ENCODE measurements at places on chromosomes 12 and 14.

GRCh38 chr14:53766106-53766505 lies 190.5 kb downstream of the BMP4 start:
- no peak for DNase-seq

GRCh38 chr12:106108185-106108835 lies 30.4 kb downstream of the NUAK1 start:
- no peak for DNase-seq

DNA sequence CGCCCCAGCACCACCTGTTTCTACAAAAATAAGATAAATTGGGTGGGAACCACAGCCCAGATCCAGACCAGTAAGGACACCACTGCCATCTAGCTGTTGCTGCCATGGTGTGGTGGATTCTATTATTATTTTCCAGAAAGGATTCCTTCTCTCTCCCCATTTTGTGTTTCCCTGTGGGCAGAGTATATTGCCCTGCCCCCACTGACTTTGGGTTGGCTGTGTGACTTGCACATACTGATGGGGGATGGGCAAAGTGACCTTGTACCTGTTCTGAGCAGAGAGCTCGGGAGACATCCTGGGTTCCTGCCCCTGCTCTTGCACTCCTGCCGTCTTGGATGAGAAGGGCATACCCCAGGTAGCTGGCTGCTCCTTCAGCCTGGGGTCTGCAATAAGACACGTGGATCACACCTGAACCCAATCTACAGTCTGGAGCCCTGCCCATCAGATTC lies 24.3 kb downstream of the MOAP1 start:
- DNase-seq, result no peak

GRCh38 chr12:50613463-50613862 lies 108.7 kb downstream of the DIP2B start:
- no peak for DNase-seq

- DNase-seq, result no peak
Measured at GRCh38 chr14:90458536-90458935, 61.7 kb downstream of the CALM1 start.

DNA sequence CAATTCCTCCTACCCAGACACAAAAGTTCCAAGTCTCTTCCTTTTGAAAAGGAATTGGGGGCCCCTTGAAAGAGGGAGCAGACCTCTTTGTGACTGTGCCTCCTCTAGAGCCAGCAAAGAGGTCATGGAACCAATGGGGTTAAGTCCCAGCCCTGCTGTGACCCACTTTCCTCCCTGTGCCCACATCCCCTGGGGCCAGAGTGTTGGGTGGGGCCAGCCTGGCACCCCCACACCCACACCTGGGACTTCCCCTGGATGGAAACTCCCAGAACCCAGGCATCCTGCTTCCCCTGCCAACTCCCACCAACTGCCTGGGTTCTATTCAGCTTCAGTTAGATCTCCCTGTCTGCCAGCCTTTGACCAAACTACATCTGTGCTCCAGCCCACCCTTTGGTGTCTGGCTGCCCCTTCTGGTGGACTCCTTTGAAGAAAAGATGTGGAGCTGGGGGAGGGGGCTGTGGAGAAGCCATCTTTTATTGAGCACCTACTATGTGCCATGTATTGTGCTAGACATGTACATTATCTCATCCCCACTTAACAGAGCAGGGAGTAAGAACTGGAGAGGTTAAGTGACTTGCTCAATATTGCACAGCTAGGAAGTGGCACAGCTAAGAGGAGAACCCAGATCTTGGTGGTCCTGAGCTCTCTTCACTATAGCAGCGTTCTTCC lies 4.6 kb upstream of the RARG start:
- DNase-seq, result no peak

- DNase-seq, result no peak
Measured at GRCh38 chr12:42759622-42760273, 170.2 kb upstream of the PRICKLE1 start.

DNA sequence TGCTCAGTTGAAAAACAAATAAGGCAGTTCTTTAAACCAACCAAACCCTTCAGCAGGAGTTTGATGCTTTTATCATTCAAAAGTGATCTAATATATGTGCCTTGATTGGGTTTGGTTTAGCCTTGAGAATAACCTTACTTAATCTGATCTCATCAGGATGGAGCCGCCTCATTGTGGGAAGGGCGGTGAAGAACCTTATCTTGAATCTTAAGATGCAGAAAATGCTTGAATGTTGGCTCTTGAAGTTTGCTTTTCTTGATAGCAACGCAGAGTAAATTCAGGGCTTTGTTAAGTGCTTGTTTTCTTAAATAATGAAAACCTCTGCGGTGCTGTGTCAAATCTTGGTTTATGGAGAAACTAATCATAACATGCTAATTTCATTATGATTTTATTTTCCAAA lies 138.2 kb downstream of the MON2 start:
- DNase-seq, result no peak

DNA sequence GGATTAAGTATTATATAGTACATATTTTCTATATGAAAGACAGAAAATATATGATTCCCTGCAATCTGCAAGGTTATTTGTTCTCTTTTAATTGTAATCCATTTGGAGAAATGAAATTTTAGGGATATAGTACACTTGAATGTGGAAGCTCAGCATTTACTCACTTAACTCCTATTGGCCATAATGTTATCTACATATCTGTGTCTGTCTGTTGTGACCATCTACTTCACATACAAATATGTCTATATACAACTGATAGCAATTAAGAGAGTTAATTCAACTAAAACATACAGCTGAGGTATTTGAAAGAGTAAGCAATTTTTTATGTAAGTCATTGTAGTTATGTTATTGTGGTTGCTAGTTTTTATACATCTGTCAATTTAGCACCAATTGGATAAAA lies 12.9 kb downstream of the FOXG1 start:
- DNase-seq, result no peak

- DNase-seq, result no peak
Measured at GRCh38 chr14:75690010-75690409, 29.0 kb downstream of the TTLL5 start.

- no peak for DNase-seq
Measured at GRCh38 chr12:10388624-10389413, 1.0 kb downstream of the KLRK1 start.

GRCh38 chr12:75822416-75822815 lies 209.2 kb downstream of the PHLDA1 start:
- no peak for DNase-seq

DNA sequence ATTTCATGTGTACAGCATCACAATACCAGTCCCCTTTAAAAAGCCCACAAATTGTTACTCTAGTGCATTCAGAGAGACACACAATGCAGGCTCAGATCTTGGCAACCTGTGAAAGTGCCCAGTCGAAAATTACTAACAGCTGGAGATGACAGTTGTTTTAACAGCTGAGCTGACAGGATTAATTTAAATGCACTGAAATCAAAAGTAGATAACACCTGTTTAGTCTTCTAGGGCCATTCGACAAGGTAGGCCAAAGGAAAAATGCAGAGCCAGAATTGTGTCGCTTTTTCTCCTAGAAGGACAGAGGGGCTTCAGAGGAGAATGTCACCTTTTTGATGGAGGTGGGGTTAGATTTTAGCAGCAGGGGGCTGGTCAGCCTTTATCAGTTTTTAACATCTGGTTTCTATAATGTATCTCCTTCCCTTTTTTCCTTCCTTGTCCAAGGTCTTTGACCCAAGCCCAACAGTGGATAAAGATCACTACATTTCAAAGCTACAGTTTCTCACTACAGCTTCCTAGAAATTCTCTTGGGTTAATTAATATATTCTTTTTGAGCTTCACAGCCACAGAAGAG lies 139.1 kb downstream of the SOX5 start:
- DNase-seq, result no peak

GRCh38 chr12:121038861-121039668 lies at the start of gene OASL:
OASL (minus strand) TSS chr12:121039246; CDS start chr12:121038971, 275 bp downstream.
- DNase-seq, result no peak

DNA sequence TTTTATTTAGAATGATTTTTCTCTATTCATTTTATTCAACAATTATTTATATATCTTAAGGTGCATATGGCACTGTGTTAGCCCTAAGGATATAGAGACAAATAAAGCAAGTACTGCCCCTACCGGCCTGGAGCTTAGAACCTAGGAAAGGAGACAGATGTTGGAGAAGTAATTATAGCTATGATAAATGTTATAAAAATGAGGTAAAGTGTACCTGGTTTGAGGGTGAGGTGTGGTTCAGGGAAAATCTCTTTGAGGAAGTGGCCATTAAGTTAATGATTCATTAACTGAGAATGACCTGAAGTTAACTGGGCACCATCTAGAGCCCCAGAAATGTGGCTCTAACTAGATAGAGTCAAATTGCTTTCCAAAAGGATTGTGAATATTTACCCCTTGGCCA lies 31.9 kb downstream of the CDKL1 start:
- no peak for DNase-seq

DNA sequence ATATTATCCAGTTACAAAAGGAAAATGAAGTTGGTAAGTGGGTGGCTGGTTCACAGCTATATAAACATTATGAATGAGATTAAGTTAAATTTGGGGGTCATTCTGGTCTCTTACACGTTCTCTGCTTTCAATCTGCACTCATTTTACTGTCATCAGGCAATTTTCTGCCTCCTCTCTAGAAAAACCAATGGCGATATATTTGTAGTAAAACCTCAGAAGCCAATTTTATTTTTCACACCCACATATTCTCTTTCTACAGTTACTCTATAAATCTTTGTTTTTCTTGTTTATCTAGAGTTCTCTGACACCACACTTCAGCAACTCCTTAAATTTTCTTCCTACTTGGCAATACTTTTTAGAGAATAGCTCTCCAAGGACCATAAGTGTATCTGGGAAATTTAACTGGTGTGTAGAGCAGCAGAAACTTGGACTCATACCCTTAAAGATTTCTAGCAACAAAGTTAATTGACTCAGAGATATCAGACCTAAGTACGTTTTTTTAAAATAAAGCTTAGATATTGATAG lies 926.9 kb downstream of the TMTC2 start:
- DNase-seq, result no peak

DNA sequence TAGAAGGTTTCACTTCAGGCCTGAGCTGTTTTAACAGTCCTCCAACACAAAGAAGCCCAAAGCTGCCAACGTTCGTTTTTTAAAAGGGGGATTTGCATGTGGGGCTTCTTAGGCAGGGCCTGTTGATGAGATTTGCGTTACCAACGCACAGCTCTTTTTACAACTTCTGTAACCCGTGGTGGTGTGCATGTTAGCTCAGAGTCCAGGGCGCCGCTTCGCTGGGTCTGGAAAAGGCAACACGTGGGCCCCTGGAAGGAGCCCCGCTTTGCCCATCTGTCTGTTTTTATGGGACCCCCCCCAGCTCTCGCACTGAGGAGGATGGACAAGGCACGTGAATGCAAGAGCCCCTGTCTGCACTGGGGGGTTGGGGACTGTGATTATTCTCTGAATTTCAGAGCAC lies 84.0 kb downstream of the ESR2 start:
- no peak for DNase-seq

DNA sequence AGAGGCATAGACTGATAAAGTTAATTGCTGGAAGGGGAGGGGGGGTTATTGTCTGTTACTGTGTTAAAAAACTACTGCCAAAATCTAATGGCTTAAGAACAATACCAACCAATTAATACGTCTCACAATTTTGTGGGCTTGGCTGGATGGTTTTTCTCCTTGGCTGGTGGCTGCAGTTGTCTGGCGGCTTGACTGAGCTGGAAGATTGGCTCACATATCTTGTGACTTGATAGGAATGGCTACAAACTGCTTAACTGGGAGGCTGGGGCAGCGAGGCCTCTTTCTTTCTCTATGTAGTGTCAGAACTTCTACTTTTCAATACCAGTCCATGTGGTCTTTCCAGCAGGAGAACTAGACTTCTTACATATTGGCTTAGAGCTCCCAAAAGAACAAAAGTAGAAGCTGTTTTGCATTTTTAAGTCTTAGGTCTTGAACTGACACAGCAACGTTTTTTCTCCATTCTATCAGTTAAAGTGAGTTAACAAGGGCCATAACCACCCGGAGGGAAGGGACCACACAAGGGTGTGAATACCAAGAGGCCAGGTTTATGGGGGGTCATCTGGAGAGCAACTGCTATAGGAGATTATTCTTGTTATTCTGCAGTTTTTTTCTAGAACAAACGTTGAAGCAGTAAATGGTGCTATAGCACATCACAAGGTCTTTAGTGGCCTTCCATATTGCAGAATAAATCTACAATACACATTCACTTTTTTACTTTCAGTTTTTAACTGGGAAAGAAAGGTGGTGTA lies 46.9 kb downstream of the ZDHHC17 start:
- DNase-seq, result no peak

GRCh38 chr14:80636071-80636470 lies 305.5 kb downstream of the CEP128 start:
- DNase-seq, result no peak

DNA sequence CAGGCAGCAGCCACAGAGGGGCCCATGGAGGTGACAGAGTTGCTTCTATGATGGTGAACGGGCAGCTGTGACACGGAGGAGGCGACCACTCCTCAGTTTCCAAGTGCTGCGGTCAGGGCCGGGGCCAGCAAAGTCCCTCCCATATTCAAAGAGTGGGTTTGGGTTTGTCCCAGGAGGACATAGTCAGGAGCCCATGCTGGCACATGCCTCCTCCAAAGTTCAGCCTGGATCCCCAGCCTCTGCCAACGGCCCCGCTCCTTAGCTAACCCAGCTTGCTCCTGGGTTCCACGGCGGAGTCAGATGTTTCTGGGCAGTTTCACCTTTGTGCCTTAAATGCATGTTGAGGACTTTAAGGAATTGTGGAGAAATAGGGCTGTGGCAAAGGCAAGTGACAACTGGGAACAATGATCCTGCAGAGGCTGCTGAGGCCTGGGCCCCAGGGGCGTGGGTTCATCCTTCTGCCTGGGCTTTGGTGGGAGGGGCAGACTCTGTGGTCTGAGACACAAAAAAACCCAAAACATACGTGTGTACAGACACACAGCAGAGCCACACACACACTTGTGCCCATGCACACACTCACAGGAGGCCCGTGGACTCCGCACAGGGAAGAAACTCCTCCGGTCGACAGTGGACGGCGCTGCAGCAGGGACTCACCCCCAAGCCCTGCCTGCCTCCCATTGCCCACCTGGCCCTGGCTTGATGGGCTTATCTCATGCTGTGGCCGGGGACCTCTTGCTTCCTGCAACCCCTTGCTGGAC lies 399.4 kb downstream of the TMEM121 start:
- no peak for DNase-seq

DNA sequence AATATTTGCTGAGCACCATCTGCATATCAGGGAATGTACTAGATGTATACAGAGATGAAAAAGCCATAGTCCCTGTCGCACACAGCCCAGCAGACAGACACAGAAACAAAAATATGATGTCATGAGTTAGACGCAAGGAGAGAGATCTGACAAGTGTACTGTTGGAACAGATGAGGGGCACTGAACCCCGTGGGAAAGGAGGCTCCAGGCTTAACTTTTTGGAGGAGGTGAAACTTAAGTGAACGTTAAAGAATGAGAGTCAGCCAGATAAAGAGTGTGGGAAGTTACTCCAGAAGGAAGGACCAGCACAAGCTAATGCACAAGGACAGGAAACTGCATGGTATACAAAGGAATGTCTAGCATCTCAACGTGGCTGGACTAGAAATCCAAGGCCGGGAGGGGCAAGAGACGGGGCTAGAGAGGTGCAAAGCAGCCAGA lies 2.5 kb upstream of the ACTN1 start:
- DNase-seq, result no peak

- no peak for DNase-seq
Measured at GRCh38 chr12:454833-455232, 4.9 kb upstream of the B4GALNT3 start.

All from D721Med (cell line).